ENCODE measurements at places on chromosomes 2 and 18.

DNA sequence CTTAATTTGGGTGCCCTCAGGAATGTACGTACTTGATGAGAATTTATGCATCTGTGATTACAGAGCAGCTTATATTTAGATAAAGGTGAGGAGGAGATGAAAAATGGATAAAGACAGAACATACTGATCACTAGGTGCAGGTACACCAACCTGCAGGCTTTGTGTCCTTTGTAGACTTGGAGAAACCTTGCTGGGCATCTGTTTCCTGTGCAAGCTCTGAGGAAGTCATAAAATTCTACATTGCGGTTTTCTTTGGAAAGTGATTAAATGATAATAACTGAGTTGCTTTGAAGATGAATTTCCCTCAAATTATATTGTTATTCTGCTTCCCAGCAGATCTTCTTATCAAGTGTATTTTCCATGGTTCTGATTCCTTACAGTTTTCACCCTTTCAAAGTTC lies 7.7 kb downstream of the RAB27B start:
- DNase-seq, result no peak

GRCh38 chr18:5534845-5535244 lies 9.0 kb downstream of the EPB41L3 start:
- DNase-seq, result no peak

- DNase-seq, result no peak
Measured at GRCh38 chr2:63755965-63756364, 85.7 kb upstream of the UGP2 start.

- no peak for DNase-seq
Measured at GRCh38 chr18:27921392-27921791, 255.5 kb downstream of the CDH2 start.

DNA sequence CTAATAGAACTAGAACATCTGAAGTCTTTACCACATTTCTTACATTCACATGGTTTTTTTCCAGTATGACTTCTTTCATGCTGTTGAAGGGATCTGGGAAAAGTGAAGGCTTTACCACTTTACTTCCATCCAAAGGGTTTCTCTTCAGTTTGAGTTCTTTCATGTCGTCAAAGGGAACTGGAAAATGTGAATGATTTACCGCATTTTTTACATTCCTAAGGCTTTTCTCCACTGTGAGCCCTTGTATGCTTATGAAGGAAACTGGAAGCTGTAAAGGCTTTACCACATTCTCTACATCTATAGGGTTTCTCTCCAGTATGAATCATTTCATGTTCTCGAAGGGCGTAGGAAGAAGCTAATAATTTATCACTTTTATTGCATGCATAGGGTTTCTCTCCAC lies 46.7 kb downstream of the NBEAL1 start:
- DNase-seq, result no peak

GRCh38 chr18:75378376-75379315 lies 48.9 kb downstream of the SMIM21 start:
- DNase-seq, result no peak

GRCh38 chr2:219965287-219966194 lies 338.1 kb downstream of the SLC4A3 start:
- DNase-seq, result no peak

DNA sequence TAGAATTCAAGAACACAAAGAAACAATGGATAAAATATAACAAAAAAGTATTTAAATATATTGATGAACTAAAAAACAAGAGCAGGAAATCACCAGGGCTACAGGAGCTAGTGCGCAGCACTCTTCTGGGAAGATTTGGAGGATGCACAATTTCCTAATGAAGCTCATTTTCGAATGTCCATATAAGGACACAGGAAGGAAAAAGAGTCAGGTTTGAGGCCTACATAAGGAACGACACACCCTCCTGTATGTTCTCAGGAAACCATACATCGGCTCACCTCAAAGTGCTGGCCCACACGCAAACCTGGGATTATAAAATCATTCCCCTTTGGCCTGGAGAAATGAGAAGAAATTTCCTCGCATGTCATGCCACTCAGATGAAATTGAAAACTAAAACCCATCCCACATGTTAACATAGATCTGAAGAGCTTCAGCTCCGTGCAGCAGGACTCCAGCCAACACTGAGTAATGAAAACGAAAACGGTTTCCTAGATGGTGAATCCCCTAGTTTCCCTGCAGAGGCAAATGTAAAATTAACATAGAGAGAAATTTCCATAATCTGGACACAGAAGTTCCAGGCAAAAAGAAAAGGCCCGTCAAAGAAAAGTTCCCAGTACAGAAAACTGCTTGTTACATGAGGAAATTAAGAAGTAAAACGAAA lies 825.8 kb downstream of the SOCS6 start:
- DNase-seq, result no peak

- DNase-seq, result no peak
Measured at GRCh38 chr2:73077424-73077795, 5.9 kb upstream of the SFXN5 start.

- no peak for DNase-seq
Measured at GRCh38 chr18:32714571-32715148, 58.2 kb downstream of the KLHL14 start.

- DNase-seq, result no peak
Measured at GRCh38 chr2:189046320-189046719, 72.1 kb downstream of the COL3A1 start.

GRCh38 chr2:232900811-232901735 lies 31.0 kb downstream of the SNORC start:
- DNase-seq, result no peak

- no peak for DNase-seq
Measured at GRCh38 chr2:2879071-2879470, 498.5 kb downstream of the EIPR1 start.

GRCh38 chr18:54223568-54224241 lies 764 bp downstream of the MBD2 start:
- DNase-seq, result no peak

DNA sequence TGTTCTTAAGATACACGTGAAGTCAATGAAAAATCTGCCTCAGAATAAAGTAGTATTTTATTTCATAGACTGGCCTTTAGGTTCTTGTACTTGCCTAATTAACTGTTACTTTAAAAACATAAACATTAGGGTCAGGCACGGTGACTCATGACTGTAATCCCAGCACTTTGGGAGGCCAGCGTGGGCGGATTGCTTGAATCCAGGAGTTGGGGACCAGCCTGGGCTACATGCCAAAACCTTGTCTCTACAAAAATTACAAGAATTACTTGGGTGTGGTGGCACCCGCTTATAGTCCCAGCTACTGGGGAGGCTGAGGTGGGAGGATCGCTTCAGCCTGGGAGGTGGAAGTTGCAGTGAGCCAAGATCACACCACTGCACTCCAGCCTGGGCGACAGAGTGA lies 16.0 kb upstream of the SNORC start:
- no peak for DNase-seq

DNA sequence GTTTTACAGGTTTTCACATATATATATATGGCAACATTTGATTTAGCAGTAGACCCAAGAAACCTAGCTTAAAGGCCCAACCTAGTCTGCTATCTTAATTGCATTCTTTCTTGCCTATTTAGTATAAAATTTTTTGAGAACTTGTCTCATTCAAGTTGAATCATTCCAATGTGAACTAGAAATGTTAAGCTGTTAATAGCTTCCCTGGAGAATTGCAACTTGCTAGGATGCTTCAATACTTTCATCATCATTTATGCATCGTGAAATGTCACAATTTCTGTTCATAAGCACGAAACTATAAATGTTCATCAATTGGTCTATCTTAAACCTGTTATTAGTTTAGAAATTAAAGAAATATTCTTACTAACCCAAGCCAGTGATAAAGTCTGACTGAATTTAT lies 217.6 kb downstream of the BABAM2 start:
- DNase-seq, result no peak

DNA sequence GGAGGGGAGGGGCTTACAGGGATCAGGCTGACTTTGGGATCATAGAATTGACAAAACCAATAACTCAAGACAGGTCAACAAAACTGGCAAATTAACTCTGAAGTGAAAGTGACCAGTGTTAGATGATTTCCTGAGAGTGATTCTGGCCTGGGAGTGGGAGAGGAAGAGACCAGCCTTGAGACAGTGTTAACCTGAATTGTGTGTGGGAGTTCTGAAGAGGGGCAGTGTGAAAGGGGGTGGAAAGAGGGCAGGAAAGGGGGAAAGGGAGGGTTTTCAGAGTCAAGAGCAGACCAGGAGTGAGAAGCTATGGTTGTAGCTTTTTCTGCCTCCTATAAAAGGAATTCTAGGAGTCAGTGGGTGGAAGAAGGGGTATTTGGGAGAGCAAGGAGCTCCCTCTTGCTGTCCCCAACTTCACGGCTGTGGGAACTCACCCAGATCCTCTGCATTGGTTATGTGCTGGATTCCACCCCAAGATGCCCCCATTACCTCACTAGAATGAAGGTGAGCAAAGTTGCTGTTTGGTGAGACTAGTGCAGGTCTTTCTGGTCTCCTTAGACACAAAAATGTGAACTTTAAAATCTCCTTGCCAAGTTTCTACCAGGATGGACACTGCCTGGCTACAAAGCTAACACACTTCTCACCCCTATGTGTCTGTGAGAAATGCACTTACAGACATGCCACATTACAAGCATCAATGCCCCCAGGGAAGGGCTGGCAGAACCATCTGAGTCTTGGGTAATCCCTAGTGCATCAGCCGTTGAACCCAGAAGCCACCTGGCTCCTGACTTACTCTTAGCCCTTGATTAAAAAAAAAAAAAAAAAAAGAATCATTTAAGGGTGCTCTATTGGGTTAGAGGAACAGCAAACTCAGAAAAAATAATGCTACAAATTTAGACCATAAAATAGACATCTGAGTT lies 61.6 kb downstream of the BMP10 start:
- DNase-seq, result no peak

- no peak for DNase-seq
Measured at GRCh38 chr18:23897291-23897690, 117.3 kb upstream of the TTC39C start.

- no peak for DNase-seq
Measured at GRCh38 chr18:46497129-46497528, 159.9 kb downstream of the LOXHD1 start.

DNA sequence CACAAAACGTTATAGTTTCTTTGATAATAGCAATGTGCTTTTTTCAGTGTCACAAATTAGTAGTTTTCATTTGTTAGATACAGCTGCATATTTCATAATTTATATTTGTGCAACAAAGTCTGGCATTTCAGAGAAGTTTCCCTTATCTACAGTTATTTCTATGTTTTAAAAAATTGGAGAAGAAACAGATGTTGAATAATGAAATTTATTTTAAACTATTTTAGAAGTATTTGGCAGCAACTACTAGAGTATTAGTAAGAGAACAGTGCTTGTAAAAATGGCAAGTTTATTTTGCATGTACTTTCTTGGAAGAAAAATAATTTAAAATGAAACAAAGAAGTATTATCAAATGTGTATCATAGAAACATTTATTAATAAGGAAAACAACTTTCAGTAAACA lies 68.6 kb upstream of the COL5A2 start:
- DNase-seq, result no peak

GRCh38 chr2:23404426-23404825 lies 19.4 kb downstream of the KLHL29 start:
- DNase-seq, result no peak

DNA sequence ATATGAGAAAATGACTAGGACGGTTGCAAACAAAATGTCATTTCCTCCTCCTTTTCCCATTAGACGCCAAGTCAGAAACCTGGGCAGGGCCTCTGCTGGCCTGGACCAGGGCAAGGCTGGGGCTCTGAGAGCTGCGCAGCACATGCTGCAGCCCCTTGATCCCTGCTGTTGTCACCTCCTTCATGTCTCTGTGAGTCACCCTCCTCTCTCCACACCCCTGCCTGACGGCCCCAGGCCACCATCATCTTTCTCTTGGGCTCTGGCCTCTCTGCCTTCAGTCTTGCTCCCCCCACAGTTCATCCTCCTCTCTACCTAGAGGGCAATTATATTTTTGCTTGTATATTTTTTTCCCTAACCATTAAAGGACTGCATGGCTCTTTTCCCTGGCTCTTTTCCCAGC lies 10.0 kb downstream of the FLACC1 start:
- DNase-seq, result no peak

GRCh38 chr2:239944694-239945551 lies 80.2 kb downstream of the NDUFA10 start:
- DNase-seq, result no peak

DNA sequence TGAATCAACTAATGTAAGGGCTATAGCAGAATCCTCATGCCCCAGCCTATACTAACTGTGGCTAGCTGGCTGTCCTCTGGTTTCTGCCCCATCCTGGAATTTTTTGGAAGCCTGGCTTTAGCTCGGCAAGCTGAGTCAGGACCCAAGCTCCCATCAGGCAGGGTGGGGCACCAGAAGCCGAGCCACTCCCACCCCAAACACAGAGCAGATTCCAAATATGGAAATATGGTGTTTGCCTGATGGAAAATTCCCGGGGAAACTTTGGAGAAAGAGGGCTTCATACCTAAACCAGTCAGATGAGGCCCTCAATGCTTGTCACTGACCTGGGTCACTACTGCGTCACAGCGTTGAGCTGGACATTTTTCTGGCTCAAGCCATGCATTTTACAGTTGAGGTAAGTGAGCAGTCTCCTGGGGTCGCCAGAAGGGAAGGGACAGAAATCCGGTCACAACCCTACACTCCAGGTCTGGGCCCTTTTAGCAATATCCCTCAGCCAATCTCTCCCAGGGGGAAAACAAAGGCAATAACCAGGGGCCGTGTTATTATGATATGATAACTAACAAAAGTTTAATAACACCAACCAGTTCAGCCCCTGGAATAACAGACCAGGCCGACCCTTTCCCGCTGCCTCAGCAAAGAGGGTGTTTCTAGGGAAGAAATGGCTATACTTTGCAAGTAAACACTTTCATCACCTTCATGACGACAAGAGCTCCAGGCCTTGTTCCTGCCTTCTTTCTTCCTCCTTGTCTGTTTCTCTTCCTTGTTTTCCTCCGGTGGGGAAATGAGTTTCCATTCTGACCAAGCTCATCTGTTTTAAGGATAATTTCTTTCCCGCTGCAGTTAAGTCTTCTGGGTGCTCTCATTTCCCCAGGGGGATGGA lies 37.7 kb downstream of the PSD4 start:
- DNase-seq, result no peak

- no peak for DNase-seq
Measured at GRCh38 chr2:232610081-232610480, 23.3 kb upstream of the EFHD1 start.

GRCh38 chr2:174673876-174674275 lies 76.3 kb upstream of the WIPF1 start:
- no peak for DNase-seq

DNA sequence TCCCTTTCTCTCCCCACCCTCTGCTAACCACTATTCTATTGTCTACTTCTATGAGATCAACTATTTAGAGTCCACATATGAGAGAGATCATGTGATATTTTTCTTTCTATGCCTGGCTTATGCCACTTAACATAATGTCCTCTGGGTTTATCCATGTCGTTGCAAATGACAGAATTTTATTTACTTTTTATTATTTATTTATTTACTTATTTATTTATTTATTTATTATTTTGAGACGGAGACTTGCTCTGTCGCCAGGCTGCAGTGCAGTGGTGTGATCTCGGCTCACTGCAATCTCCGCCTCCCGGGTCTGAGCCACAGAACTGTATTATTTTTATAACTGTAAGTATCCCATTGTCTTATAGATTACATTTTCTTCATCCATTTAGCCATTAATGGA lies 443.4 kb upstream of the CDH19 start:
- DNase-seq, result no peak

Data from anterior cingulate cortex (tissue), 58 donors.